ENCODE measurements at places on chromosomes 12 and 14. TPM values are rescaled to one million over a fixed set of nuclear protein-coding genes. Genes with fewer than 3 reads are reported as not detected.

TMEM119 gene
- 186 TPM for total RNA-seq

KRT2 gene
- not detected for total RNA-seq

ASIC1 gene
- total RNA-seq = 1.6 TPM

TOMM20L gene
- total RNA-seq = not detected

MIP gene
- not detected for total RNA-seq

LTB4R gene
- total RNA-seq = 1.3 TPM

PRORP gene
- total RNA-seq = 38.0 TPM

RAD52 gene
- 10.3 TPM for total RNA-seq

IRAK3 gene
- total RNA-seq = 2.6 TPM

OR11H6 gene
- total RNA-seq = not detected

SERPINA1 gene
- not detected for total RNA-seq

TMEM132D gene
- total RNA-seq = not detected

TAS2R30 gene
- total RNA-seq = 9.1 TPM

EPYC gene
- total RNA-seq = not detected

ZNF385A gene
- total RNA-seq = 2.2 TPM

GSG1 gene
- 0.32 TPM for total RNA-seq

NRIP2 gene
- 0.86 TPM for total RNA-seq

MYO1H gene
- not detected for total RNA-seq

RHEBL1 gene
- 0.64 TPM for total RNA-seq

GZMB gene
- not detected for total RNA-seq

LRP1-AS gene
- total RNA-seq = not detected

TMTC2 gene
- 5.2 TPM for total RNA-seq

DEPDC4 gene
- 1.7 TPM for total RNA-seq
